ENCODE measurements at places on chromosomes 3 and 15.

- DNase-seq, result no peak
These were observed 114.1 kb downstream of the ZNF609 start for GRCh38 chr15:64574301-64575017.

GRCh38 chr3:175932586-175932985, 1073.5 kb downstream of the NAALADL2 start:
- no peak for DNase-seq

GRCh38 chr3:132417695-132418411, 551 bp downstream of the DNAJC13 start:
- peak; percentile 64 for DNase-seq

- no peak for DNase-seq
These were observed 12.9 kb downstream of the EIF2AK4 start for GRCh38 chr15:39946862-39947261.

DNA sequence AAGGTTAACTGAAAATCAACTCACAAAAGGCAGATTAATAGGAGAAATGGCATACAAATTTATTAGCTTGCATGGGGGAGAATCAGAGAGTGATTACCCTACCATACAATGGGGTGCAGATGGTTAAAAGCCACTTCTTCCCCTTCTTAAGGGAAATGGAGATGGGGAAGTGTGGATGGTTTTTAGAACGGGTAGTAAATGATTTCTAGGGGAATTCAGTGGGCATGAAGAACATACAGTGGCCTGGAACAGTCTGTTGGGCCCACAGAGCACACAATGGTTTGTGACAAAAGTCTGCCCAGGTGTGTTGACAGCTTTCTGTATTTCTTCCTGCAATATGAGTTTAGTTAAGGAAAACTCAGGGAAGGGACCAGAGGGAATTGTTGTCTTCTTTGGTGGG, 61.0 kb downstream of the C3orf80 start:
- no peak for DNase-seq

GRCh38 chr3:58537412-58538301, 667 bp upstream of the ACOX2 start:
- no peak for DNase-seq

DNA sequence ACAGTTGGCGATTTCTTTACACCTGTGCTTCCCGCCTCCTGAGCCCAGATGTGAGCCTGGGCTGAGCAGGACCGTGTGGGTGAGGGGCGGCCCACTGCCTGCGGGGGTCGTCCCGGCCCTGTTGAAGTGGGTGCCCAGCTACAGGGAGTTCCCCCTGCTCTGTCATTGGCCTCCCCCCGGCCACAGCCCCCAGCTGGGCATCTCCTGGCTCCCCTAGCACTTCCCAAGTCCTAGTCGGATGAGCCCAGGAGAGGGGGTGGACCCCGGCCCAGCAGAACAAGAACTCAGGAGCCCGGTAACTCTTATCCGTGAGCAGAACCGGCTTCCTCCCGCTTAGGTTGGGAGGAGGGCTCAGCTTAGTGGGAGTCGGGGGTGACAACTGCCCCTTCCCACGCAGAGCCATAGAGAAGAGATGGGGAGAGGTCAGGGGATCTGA, 757 bp downstream of the PAQR5 start:
- no peak for DNase-seq

GRCh38 chr3:28292622-28293021, 51.2 kb downstream of the CMC1 start:
- no peak for DNase-seq

DNA sequence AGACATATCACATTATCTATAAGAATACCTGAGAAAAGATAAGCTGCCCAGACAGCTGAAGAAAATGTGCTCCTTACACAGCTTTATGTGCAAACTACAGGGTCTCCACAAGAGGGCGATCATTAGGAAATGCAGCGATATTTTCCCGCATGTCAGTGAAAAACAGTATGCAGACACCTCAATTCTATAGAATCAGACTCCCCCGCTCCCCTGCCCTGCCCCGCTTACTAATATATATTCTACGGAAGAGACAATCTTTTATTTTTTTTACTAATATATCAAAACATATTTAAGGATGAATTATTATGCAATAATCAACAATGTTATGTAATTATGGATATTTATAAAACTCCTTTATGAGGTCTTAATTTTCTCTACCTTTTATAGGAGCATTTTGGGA, 681.3 kb downstream of the ROBO1 start:
- peak; percentile 44 for DNase-seq

DNA sequence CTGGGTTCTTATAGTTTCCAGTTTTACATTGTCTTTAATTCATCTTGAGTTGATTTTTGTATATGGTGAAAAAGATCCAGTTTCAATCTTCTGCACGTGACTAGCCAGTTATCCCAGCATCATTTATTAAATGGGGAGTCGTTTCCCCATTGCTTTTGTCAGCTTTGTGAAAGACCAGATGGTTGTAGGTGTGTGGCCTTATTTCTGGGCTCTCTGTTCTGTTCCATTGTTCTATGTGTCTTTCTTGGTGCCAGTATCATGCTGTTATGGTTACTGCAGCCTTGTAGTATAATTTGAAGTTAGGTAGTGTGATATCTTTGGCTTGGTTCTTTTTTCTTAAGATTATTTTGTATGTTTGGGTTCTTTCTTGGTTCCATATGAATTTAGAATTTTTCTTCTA, 432.2 kb downstream of the UNC13C start:
- DNase-seq, result no peak

DNA sequence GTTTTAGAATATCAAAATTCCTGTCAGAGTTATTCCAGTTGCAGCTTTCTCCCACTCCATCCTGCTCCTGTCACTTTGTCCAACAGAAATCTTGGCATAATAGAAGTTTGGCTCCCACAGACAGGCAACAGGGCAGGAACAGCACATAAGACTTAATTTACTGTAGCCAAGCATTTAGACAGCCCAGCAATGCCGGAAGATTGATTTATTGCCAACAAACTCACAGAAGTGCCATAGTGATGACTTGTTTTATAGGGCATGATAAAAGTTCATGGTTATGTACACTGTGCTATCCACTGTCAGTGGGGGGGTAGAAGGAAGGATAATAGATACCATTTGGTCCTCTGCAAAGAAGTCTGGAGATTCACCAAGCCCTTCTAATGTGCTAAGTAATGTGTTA, 98.3 kb upstream of the CBLB start:
- DNase-seq, result no peak

DNA sequence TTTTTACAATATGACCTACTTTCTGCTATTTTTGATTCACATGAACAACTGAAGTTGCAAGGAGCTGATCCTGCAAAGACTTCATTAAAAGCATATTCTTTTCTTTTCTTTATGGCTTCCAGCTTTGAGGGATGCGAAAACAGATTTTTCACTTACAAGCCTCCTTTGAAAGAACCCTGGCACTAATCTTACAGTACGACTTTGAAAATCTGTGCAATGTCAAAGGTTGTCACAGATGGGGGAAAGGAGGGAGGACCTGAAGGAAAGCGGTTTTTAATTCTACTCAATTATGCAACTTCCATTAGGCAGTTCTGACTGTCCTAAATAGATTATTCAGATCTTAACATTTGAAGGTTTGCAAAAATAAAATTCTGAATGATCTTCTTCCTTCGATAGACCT, 130.5 kb downstream of the TNIK start:
- DNase-seq, result no peak

DNA sequence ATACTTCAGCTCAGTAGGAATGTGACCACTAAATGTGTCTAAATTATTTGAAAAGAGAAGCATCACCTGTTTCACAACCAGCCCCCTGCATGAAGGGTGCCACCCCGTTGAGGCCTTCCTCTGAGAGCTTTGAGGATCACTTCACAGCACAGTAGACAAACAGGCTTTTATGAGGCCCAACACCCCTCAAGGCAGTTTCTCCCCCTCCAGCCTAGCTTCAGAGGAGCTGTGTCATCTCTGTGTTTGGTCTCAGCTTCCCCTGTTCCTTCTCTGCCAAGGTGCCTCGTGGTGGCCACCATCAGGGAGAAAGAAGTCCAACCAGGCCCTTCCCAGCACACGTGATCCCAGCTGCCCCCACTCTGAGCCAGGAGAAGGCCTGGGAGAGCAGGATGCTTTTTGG, 21.6 kb upstream of the DUSP7 start:
- DNase-seq, result no peak

GRCh38 chr3:110504901-110505300, 566.7 kb upstream of the NECTIN3 start:
- DNase-seq, result no peak

DNA sequence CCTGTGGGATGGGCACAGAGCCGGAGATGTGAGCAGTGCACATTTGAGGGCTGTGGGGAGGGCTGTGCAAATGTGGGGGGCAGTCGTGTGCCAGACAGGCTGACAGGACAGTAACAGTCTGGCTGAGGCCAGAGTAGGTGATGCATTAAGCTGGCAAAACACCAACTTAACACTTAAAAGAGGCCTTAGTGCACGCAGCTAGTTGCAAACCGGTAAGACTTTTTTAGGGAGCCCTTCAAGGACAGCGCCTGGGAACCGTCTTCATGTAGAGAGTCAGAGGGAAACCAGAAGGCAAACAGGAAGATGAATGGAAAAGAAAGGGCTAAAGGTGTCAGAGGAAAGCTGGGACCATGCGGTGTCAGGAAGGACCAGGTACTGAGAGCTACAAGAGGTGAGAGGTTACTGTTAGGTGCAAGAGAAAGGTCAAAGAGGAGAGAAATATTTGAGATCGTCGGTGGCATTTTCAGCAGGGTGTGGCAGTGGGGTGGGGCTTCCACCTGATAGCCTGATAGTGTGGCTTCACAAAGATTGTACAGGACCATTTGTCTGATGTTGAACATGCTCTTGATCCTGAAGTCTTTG, 30.0 kb upstream of the CHD2 start:
- DNase-seq, result no peak
